ENCODE measurements at places on chromosomes 3 and 15. TPM values are rescaled to one million over a fixed set of nuclear protein-coding genes. Genes with fewer than 3 reads are reported as not detected.

- DNase-seq, result no peak
Observed at GRCh38 chr3:46114323-46114988, 87.2 kb upstream of the XCR1 start.

The HTR3E gene
- total RNA-seq, result not detected

The TMEM212 gene
- total RNA-seq, result not detected

DNA sequence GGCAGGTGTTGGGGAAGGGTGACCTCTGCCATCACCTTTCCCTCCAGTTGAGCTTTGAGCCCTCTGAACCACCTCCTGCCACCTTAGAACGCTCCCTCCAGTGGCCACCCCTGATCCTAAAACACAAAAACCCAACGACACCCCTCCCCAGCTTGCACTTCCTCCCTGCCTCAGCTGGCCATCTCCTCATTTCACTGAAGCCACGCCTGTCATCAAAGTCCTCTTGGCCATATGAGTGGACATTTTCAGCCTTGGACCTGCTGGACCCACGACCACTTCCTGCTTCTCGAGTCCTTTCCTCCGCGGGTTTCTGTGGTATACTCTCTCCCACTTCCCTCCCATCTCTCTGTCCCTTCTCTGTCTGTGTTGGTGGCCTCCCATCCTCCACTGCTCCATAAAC, 48.5 kb upstream of the NR2C2 start:
- DNase-seq, result no peak

The TUSC7 gene
- total RNA-seq, result not detected

Measured in CD8-positive, alpha-beta memory T cell (primary cell).